NK-92 treated with Interleukin-12 subunit alpha and Interleukin-12 subunit beta, amount 100 ng/mL, for 24 hours (cell line): ENCODE measurements at places on chromosomes 11 and 22.

GRCh38 chr11:15622231-15622890 is 507.6 kb downstream of the INSC start:
- no peak for DNase-seq

- no peak for DNase-seq
Observed at GRCh38 chr11:35478471-35479091, 46.8 kb downstream of the PAMR1 start.

GRCh38 chr22:45235101-45235777 is 5.5 kb downstream of the KIAA0930 start:
- DNase-seq = no peak

DNA sequence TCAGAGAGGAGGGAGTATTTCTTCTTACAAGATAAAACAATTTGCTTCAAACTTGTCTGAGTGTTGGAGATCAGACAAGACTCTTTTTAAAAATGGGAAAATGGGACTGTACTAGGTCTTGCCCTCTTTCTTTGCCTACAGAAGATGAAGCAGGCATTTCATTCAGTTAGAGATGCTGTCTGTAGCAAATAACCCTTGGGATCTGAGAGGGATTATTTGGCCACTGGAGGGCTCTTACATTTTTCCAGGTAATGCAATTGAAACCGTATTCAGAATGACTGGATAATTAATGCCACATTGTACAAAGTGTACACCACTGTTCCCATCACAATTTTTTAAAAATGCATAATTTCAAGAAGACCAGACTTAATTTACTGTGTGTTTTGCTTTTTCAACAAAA is 258.5 kb upstream of the KIRREL3 start:
- no peak for DNase-seq

GRCh38 chr11:13260201-13260962 is 17.2 kb upstream of the BMAL1 start:
- DNase-seq = no peak

- no peak for DNase-seq
Observed at GRCh38 chr11:108891143-108891542, 226.3 kb downstream of the DDX10 start.

GRCh38 chr22:45101515-45102227 is 62.1 kb upstream of the NUP50 start:
- DNase-seq = no peak

DNA sequence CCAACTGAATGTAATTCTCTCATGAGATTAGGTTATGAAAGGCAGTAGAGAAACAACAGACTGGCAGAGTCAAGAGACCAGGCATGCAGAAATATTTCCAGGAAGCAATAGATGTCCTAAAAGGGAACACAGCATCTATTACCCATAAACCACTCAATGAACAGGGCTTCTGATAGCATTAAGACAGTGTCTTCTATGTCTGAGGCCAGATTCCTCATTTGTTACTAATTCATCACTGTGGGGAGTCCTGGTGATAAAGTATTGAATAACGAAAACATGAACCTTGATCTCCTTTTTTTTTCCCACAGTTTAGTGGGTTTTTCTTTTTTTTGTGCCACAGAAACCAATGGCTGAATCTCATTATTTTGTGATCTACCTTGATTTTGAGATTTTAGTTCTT is 339.0 kb downstream of the METTL15 start:
- DNase-seq = no peak

DNA sequence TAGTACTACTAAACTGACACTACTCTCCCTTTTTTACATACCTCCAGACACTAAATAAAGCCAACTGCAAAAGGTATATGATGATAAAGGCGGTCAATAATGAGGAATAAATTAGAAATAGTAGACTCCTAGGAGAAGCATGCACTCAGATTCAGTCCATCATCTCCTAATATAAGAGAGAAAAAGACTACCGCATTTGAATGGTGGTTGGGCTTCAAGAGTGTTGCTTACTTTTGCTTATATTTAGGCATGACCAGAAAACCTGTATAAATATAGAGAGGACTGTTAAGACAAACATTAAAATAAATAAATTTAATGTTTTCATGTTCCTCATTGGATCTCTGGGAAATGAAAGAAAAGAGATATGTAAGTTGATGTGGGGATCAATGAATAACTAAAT is 1137.0 kb downstream of the FAM181B start:
- DNase-seq = no peak

DNA sequence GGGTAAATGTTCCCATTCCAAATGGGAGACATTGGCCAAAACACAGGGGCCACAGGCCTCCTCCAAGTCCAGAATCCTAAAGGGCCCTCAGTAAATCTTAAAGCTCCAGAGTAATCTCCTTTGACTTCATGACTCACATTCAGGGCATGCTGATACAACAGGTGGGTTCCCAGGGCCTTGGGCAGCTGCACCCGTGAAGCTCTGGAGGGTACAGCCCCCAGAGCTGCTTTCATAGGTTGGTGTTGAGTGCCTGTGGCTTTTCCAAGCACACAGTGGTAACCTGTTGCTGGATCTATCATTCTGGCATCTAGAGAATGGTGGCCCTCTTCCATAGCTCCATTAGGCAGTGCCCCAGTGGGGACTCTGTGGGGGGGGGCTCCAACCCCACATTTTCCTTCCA is 54.0 kb downstream of the NELL1 start:
- DNase-seq = no peak

GRCh38 chr11:100810666-100811065 is 123.6 kb downstream of the ARHGAP42 start:
- DNase-seq = no peak

DNA sequence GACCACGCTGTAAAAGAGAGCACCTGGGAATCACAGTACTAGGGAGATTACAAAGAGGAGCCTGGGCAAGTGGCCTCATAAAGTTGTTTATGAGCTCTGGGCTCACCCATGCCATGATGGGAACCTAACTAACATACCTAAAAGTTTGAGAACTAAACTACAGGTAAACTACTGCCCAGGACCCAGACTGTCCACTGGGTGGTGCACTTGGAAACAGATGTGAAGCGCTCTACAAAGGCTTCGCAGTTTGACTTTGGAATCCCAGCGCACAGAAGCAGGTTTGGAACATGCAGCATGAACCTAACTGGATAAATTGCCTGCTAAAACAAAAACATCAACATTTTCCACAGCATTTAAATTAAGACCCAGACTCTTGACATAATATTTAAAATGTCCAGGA is 418.6 kb downstream of the FAM181B start:
- DNase-seq = no peak

DNA sequence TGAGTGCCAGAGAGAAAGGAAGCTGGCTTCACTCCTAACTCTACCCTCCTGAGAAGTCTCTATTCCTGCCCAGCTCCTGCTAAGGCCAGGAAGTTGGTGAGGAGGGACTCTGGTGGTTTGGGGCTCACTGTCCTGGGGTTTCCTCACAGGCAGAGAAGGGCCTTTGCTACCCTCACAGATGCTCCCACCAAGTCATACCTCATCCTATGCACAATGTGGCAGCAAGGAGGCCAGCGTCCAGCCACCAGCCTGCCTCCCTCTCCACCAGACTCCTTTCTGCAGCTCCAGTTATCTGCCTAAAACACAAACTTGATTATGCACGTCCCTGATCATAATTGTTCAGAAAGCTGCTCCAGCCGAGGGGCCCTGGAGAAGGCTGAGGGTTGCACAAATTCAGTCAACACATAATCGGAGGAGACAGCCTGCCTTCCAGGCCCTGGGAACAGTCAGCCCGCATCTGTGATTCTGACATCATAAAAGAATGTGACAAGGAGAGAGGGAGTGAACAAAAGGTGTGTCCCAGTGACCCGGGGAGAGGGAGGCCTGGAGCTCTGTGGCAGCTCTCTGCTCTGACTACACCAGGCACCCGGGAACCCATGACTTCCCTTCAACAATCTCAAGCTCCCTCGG is 28.8 kb downstream of the DKK3 start:
- no peak for DNase-seq

DNA sequence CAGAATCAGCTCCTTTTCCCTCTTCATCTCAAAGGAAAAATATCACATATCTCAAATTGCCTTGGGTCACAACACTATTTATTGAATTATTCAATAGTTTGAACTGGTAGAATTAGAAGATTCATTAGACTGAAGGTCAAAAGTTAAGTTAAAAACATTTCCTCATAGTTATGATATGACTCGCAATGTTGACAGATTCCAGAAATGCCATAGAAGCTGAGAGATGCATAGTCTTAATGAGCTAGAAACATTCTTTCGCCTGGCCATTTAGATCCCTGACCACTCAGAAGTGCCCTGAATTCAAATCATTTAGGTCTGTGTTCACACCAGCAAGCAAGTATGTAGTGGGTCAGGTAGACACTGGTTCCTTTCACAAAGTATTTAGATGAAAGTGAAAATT is 44.4 kb downstream of the FAT3 start:
- DNase-seq = no peak

GRCh38 chr11:110358336-110358735 is 61.9 kb upstream of the RDX start:
- DNase-seq = no peak

DNA sequence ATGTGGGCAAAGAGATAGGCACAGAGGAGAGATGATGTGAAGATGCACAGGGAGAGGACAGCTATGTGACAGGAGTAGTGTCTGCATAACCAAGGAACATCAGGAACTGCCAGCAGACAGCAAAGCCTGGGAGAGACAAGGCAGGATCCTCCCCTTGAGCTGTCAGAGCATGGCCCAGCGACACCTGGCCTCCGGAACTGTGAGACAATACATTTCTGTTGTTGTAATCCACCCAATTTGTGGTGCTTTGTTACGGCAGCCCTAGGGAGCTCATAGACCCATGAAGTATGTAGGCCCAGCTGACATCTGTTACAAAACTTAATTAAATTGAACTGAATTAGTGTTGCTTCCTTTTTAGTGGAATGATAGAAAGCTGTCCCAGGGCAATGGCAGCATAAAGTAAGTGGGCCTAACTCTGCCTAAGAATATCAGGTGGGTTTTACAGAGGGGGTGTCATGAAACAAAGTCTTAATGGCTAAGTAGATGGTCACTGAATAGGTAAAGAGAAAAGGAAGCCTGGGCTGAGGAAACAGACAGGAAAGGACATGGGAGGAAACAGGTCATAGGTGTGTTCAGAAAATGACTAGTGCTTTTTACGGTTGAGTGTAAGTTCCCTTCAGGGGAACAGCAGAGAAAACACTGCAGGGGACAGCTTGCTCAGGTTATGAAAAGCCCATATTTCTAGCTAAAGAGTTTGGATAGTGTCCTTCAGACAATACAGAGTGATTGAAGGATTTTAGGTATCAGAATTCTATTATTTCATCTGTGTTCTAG is 24.8 kb downstream of the RASSF10 start:
- DNase-seq = no peak

GRCh38 chr11:134666273-134667174 is 254.5 kb upstream of the B3GAT1 start:
- no peak for DNase-seq

DNA sequence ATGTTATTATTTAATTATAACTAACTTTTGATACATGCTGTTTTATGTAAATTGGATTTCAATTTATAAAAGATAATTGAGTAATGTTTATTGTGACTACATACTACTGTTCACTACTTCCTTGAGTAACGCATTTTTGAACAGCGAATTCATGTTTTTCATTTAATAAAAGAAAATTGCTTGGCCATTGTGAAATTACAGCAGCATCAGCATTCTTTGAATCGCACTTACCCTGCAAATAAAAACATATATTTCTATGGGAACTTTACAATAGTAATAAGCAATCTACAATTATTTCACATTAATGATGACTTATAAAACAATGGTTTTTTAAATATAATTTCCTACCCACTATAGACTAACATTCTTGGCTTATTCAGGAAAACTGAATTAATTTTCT is 20.3 kb downstream of the OR5J2 start:
- no peak for DNase-seq

- DNase-seq = no peak
Observed at GRCh38 chr11:45924036-45924915, 1.8 kb downstream of the LARGE2 start.

DNA sequence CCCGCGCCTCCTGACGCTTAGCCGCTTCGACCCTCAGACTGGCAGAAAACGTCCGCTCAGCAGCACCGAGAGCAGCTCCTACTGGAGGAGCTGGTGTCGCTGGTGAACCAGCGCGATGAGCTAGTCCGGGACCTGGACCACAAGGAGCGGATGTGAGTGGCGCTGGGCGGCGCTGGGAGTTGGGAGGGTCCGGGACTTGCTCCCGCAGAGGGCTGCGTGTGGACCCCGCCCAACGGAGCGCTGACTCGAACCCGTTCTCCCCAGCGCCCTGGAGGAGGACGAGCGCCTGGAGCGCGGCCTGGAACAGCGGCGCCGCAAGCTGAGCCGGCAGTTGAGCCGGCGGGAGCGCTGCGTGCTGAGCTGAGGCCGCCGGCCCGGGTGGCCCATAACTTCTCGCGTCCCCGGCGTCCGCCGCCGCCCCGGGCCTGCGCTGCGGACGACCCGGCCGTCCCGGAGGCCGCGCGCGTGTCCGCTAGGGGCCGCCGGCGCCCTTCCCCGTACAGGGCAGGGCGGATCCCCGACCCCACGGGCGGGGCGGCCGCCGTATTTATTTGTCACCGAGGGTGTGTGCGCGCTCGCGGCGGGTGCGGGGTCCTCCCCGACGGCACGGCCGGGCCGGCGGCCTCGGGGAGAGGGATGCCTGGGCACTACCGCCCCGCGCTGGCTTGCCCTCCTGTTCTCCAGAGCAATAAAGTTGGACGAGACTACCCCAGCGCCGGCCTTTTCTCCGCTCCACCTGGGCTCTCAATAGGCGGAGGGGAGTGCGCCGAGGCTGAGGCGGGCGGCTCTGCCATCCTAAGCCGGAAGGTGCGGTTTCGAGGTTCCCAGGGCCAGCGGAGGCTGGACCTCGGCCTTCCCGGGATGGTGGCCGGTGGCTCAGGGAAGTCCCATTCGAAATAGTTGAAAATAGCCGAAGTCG is 3.4 kb downstream of the KCNK7 start:
- DNase-seq = no peak

- no peak for DNase-seq
Observed at GRCh38 chr11:7538466-7539454, 25.0 kb downstream of the PPFIBP2 start.

DNA sequence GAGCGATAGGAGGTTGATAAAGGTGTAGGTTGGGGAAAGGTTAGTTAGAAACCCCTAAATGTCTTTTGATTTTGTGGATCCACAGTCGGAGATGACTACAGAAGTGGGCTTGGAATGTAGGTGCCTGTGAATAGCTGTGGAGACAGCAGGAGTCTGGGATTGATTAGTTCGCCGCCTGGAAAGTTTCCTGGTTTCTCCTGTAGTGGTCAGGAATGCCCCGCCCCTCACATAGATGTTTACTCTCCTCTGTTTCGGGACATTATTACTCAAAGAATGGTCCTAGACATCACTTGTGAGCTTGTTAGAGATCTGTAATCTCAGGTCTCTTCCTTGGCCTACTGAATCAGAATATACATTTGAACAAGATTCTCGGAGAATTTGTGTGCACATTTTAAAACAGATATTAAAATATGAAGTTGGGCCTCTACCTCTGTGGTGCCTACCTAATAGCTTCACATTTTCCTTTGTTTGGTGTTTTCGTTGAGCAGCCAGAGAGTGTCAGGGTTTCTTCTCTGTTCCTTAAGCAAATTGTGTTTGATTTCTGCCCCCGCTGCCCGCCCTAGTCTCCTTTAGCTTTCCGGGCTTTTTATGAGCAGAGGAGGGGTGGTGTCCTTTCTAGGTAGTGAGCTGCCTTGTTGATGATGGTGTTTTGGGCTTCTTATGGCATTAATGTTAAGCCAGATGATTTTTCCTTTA is 89.4 kb downstream of the PPP6R3 start:
- DNase-seq = no peak
